ENCODE measurements at places on chromosomes 16 and 17.

GRCh38 chr17:9110501-9110900 lies 89.2 kb downstream of the NTN1 start:
- no peak for DNase-seq

DNA sequence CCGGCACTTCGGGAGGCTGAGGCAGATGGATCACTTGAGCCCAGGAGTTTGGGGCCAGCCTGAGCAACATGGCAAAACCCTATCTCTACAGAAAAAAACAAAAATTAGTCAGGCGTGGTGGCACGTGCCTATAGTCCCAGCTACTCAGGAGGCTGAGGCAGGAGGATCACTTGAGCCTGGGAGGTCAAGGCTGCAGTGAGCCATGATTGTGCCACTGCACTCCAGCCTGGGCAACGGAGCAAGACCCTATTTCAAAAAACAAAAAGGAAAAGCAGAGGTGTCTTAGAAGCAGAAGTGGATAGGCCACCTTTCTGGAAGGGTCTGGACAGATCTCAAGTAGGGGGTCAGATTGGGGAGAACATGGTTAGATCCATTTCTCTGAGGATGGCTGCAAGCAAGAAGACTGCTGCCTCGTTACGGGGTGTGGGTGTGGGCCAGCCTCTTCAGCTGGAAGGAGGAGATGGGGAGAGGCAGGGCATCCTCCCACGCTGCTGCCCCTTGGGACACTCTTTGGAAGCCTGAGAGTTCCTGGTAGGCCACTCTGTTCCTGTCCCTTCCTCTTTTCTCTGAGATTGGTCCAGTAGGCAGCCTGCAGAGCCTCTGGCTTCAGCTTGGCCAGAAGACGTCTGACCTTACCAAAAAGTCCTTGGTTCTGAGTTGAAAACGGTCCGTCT lies 208.0 kb downstream of the MSI2 start:
- DNase-seq: no peak

DNA sequence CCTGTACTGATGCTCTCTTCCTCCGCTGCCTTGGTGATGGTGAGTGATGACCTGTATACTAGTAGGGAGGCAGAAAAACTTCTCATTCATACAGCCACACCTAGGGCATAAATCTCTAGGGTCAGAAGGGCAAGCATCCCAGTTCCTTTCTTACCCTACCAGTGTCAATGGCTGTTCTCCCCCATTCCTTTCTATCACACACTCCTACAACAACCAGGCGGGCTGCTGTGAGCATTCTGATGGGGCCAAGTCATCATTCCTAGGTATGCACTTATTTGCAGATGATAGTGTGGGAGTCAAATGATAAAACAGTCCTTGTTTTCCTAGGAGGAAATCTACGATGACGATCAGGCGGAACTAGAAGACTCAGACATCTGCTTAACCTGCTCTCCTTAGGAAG lies 14.0 kb upstream of the SLC6A4 start:
- no peak for DNase-seq

DNA sequence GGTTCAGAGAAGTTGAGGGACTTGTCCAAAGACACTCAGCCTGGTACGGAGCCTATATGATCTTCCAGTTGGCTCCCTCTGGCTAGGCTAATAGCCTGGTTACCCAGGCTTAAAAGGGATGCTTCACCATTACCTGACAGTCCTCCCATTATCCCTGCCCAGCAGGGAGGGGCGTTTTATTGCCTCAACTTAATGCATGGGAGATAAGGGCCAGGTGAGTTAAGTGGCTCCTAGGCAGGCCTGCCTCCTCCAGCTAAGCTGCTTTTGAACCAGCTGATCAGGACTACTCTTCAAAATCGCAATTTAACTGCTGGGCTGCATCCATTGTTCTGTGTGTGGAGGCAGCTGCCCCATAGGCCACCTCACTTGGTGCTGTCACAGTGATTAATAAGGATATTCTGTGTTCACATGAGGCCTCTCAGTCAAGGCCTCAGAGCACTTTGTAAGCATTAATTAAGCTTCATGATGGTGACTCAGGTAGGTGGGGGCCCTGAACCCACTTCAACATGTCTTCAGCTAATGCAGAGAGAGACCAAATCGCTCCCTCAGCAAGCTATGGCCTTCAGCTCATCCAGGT lies 27.9 kb downstream of the SMPD3 start:
- no peak for DNase-seq

DNA sequence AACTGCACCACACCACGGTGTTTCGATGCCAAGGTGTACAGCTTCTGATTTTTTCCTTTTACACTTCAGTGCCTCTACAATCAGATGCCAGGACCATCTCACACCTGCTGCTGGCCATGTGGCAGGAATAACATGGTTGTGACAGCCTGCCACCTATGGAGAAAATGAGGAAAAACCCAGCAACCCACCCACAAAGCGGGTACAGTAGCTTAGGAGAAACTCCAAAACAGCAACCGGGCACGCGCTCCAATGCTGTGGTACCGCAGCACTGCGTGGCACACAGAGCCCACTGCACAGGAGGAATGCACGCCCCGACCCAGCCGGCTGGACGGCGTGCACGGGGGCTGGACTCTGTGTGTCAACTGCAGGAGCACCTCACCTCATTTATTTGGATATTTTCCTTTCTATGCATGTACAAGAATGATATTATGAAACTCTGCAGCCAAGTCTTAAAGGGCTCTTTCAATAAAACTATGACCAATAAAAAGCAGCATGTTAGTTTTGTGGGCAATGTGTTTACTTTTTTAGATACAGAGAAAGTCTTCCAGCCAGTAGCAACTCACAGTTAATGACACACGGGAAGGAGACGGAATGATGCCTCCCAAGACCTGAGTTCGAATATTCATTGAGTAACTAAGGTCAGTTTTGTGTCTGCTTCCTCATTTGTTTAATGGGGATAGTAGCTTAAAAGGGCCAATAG lies 45.9 kb downstream of the MAP1LC3B start:
- no peak for DNase-seq

DNA sequence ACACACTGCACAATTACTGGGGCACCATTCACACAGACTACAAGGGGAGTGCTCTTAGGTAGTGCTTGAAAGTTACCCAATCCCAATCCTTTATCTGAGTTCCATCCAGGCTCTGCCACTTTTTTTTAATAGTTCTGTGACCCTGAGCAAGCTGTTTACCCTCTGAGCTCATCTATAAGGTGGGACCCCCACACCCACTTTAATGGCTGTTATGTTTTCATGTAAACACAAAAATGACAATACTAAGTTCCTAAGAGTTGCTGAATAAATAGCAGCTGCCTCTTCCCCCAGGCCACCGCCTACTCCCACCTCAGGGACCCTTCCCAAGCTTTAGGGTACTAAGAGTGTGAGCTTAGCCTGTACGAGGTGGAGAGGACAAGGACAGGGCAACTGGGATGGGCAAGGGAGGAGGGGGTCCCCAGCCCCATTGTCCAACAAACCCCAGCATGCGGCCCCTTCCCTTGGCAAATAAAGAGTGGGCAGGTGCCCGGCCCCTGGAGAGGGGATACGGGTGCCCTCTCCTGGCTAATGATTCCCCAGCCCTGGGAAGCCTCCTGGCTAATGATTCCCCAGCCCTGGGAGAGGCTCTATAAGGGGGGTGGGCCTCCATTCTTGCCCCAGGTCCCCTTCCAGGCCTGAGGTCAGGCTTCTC lies 14.6 kb downstream of the SLC13A2 start:
- DNase-seq: no peak

GRCh38 chr17:59160157-59161025 lies 4.8 kb downstream of the PRR11 start:
- DNase-seq: no peak

- no peak for DNase-seq
Observed at GRCh38 chr17:75810216-75810615, 25.6 kb downstream of the UNK start.

- no peak for DNase-seq
Observed at GRCh38 chr17:60134396-60135150, 15.2 kb upstream of the CA4 start.

GRCh38 chr16:69381231-69381630 lies 4.6 kb downstream of the TERF2 start:
- DNase-seq: no peak

GRCh38 chr16:4695473-4696171 lies 2.3 kb downstream of the NUDT16L1 start:
- no peak for DNase-seq

DNA sequence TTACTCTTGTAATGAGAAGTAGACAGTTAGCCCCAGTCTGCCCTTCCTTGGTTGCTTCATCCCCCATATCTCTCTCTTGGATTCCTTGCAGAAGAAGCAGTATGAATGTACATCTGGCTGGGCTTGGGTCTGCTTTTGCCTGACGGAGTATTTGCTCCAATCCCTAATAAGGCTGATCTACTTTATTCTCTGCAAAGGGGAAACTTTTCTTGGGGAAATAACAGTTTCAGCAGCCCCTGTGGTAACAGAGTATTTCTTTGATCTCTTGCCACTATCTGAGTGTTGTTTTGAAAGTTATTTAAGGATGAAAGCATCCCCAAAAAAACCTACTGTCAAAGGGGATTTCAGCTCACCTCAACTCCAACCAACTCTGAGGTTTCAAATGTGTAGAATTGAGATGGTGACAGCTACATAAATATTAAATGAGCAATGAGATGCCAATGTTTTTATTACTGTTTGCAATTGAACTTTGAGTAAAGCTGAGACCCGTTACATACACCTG lies 168.9 kb upstream of the NOG start:
- no peak for DNase-seq

DNA sequence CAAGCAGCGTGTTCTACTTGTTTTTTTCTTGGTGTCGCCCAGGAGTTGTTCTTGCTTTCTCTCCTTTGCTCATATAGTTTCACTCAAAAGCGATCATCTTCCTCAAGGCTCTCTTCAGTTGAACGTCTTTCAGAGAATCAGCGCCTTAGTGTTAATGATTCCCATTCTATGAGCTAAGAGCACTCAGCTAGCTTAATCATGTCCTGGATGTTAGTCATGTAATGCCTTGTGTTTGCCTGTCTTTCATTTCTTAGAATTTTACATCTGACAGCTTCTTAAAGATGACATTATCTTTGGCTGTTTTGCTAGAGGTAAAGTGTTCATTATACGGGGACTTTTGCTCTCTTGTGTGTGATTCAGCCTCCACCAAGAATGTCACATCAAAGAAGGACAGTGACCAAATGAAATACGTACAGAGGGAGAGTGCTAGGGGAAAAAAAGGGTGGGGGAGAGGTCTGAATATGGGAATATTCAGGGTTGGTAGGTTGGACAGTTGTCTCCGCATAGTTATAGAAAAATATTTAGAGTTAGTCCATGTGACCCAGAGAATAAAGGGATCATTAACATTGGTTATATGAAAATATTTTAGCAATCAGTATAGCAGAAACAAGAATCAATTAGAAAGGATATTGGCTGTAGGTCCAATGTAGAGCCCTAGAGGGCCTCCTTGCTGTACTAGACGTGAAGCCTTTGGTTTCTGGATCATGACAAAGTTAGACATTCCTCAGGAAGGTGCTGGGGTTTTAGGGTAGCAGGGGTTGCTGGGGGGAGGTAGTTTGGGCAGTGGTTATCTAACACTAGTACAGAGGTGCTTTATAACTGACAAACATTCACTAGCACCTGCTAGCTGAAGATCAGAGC lies 31.9 kb upstream of the ANKFN1 start:
- DNase-seq: no peak

DNA sequence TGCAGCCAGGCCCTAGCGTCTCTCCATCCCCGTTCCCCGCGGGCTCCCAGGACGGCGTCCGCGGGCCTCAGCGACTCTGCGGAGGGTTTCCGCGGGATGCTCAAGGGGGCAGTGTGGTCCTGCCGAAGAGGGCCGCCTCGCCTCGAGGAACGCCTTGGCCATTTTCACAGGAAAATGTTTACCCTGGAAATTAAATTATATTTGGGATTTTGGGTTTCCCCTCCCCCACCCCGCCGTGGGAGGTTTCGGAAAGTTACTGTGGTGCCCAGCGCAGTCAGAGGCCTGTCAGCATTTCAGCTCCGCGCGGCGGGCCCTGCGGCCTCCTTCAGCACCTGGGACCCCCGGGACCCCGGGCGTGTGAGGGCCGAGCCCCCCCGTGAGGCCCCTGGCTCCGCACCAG lies 94.5 kb downstream of the PCTP start:
- no peak for DNase-seq

GRCh38 chr16:77213542-77214106 lies 14.4 kb downstream of the SYCE1L start:
- no peak for DNase-seq

GRCh38 chr17:81579298-81579697 lies 27.1 kb upstream of the FAAP100 start:
- no peak for DNase-seq

- no peak for DNase-seq
Observed at GRCh38 chr16:177394-177822, 928 bp downstream of the HBA1 start.

DNA sequence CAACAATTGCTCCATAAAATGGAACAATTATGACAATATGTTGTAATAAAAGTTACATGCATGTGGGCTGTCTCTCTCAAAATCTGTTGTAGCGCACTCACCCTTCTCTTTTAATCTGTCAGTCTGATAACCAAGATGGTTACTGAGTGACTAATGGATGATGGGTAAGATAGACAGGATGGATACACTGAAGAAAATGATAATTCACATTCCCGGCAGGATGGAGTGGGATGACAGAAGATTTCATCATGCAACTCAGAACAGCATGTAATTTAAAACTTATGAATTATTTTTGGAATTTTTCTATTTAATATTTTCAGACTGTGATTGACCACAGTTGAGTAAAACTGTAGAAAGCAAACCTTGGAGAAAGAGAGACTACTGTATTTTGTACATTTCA lies 30.5 kb downstream of the CDH13 start:
- no peak for DNase-seq

DNA sequence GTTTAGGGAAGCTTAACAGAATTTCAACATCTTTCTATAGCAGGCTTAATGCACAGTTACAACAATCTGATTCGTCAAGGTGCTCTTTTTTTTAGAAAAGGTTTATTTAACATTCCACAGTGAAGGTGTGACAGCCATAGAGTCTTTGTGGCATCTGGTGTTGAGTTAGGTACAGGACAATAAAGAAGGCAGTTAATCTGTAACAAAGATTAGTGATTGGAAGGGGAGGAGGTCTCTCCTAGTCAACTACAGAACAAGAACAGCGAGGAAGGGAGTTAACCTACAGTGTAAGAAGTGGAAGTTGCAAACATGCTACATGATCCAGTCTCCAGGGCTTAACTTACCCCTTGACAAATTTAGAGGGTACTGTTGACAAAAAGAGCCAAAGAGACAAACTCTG lies 3.0 kb upstream of the ZDHHC7 start:
- no peak for DNase-seq

DNA sequence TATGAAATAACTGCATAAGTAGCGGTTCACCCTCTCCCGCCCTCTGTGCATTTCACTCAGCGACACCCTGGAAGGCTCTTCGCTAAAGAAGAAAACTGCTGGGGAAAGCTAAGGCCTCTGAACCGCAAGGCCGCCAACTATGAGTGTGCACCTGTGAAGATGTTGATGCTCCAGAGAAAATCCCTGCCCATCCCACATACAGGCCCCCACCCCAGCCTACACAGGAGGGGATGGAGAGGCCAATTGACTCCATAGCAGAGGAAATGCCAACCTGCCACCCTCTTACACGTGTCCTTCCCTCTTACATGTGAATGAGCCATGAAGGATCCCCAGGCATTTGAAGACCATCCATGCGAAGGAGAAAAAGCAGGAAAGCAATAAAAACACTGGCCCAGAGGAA lies 104.8 kb downstream of the MGAT5B start:
- DNase-seq: no peak

- DNase-seq: no peak
Observed at GRCh38 chr17:34740565-34741520, 161.5 kb downstream of the TMEM132E start.

Data from stimulated activated CD4-positive, alpha-beta T cell treated with anti-CD3 and anti-CD28 coated beads, TNF-alpha, amount 100 ng/mL, for 1 hour (primary cell).